LoVo (cell line): ENCODE measurements at places on chromosomes 12 and 14.

GRCh38 chr12:49662998-49663843, 39.9 kb downstream of the PRPF40B start:
- DNase-seq, result no peak

DNA sequence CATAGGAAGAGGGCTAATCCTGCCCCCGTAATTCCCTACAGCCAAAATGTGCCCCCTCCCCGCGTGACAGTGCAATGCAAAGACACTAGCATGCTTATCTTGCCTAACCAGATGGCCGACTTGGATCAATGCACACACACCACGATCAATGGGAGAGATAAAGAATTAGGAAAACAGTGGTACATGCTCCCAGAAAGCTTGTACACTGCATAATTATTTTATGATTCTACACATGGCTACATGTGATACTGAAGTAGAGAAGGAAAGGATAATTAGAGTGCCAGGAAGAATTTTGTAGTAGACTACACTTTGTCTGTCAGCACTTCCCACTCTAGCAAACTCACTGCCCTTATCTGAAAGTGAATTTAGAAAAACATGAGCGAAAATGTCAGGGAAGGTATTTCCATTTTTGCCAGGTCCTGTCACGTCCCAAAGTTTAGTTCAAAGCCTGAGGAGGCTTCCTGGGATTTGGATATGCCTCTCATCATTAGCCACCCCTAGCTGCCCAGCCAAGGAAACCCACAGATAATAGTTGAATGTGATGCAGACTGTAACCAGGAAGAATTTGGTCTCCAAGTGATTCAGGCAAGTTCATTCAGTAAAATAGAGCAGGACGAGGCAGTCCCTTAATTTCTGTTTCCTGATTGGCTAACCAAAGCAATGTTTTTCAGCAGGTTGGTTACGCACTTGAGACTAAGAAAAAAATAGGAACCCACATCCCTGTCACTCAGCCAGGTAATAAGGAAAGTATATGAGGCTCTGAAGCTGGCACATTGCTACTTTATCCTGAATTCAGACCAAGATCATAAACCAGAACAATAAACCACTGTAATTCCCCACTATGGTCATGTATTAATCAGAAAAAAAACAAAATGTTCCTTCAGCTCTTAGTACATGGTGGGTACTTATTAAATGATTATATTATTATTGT, 199.6 kb upstream of the OTX2 start:
- DNase-seq, result no peak

GRCh38 chr12:104477510-104478390, 21.0 kb downstream of the CHST11 start:
- DNase-seq, result no peak

DNA sequence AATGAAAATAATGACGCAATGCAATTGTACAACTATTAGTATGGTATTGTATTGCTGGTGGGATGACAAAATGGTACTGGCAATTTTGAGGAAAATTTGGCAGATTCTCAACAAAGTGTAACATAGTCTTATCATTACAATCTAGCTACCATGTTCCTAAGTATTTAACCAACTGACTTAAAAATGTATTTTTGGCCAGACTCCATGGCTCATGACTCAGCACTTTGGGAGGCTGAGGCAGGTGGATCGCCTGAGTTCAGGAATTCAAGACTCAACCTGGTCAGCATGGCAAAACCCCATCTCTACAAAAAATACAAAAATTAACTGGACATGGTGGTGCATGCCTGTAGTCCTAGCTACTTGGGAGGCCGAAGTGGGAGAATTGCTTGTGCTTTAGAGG, 1409.5 kb downstream of the AACS start:
- DNase-seq, result no peak

- no peak for DNase-seq
Measured at GRCh38 chr12:3704512-3705353, 48.2 kb downstream of the CRACR2A start.

DNA sequence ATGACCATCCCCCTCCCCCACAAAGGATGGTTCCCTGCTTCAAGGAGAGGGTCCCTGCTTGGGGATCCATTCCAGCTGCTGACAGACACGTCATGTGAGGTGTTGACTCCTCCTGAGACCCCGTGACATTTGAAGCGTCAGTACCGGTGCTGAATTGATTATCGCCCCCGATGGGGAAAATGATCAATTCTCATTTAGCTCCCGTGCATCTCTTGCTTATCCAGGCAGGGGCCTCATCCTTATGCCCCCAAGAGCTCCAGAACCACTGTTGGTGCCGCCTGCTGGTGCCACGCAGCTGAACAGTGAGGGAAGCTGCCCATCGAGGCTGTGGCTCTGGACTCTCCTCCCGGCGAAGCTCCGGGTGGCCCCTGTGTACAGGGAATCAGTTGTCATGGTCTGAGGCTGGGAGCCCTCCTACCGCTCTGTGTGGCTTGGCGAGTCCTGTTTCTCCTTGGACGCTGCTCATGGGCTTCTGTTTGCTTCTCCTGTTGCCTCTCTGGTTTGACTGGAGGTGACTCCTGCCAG, 4.6 kb downstream of the KIF26A start:
- DNase-seq, result no peak
